ENCODE measurements at places on chromosomes 5 and 9.

GRCh38 chr9:37534901-37535300 is 41.3 kb downstream of the FBXO10 start:
- no peak for DNase-seq

DNA sequence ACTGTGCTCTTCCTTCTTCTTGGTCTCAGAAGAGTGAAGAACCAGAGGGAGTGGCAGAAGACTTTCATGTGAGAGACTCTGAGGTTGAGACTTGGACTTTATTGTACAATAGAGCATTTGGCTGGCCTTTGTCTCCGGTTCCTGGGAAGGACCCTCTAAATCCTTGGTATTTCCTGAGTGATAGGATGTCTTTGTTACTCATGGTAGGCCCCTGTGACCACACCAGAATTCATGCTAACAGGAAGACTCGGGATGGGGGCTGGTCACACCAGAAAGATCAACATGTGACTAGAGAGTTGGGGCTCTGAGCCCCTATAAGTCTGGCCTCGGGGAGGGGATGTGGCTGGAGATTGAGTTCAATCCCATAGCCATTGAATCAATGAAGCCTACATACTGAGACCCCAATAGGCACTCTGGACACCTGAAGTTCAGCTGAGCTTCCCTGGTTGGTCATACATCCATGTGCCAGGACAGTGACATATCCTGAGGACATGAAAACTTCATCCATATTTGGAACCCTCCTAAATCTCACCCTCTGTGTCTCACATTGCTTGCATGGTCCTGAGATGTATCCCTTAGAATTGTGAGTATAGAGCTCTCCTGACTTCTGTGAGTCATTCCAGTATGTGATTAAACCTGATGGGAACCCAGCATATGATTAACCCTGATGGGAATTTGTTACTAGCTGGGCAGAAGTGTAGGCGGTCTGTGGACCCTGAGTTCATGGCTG is 201.7 kb downstream of the GADD45G start:
- DNase-seq, result no peak

- no peak for DNase-seq
These were observed 39.4 kb downstream of the LYRM7 start for GRCh38 chr5:131210151-131210510.

DNA sequence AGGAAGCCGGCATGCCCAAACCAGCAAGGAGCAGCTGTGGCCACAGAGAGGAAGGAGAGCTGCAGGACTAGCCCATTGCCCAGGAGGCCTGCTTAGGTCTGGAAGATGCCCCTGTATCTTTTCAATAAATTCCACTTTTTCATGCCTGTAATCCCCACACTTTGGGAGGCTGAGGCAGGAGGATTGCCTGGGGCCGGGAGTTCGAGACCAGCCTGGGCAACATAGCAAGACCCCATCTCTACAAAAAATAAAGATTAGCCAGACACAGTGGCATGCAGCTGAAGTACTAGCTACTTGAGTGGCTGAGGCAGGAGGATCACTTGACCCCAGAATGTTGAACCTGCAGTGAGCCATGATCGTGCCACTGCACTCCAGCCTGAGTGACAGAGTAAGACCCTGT is 5.3 kb upstream of the TSC1 start:
- no peak for DNase-seq

DNA sequence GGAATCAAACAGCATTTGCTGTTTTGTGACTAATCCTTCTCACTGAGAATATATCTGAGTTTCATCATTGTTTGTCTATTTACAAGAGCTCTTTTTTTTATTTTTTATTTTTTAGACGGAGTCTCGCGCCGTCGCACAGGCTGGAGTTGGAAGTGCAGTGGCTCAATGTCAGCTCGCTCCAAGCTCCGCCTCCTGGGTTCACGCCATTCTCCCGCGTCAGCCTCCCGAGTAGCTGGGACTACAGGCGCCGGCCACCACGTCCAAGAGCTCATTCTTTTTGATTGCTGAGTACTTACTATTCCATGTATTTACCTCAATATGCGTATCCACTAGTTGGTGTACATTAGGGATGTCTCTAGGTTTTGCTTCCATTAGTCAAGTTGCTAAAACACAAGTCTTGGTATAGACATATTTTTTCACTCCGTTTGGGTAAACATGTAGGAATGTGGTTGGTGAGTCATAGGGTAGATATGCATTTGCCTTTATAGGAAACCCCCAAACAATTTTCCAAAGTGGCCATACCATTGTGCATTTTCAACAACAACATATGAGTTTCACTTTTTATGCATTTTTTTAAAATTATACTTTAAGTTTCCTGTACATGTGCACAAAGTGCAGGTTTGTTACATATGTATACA is 1005.0 kb upstream of the CDH10 start:
- DNase-seq, result no peak

- DNase-seq, result no peak
These were observed 128.9 kb upstream of the RAPGEF1 start for GRCh38 chr9:131868766-131869165.
